Hypothalamus (tissue), 51 donors: ENCODE measurements at places on chromosomes 6 and 20.

GRCh38 chr6:11264100-11264499 is 31.6 kb upstream of the NEDD9 start:
- no peak for DNase-seq

- no peak for DNase-seq
Measured at GRCh38 chr20:58161192-58161591, 67.3 kb downstream of the ANKRD60 start.

DNA sequence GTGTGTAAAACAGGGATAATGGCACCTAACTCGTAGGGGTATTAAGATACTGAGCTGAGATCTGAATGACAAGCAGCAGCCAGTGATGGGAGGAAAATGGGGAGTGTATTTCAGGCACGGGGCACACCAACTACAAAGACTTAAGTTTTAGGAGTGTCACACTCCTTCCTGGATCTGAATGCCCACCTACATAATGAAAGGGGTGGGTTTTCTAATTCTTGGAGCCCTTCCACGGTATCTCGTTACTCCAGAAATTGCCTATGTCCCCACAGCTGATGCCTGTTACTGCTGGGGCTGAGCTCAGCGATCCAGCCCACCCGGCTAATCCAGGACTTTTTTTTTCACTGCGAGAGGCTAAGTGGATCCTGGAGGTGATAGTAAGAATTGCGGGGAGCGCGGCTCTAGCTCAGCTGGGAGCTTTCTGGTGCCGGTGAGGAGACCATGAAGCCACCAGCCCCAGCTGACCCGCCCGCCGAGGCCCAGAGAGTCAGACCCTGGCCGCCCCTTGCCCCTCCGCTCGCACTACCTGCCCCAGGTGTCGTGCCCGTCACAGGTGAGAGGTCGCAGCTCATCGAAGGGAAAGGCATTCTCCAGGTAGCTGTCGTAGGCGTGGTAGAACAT is 727 bp downstream of the EDEM2 start:
- no peak for DNase-seq

GRCh38 chr6:97151601-97152000 is 131.4 kb downstream of the MMS22L start:
- no peak for DNase-seq

- no peak for DNase-seq
Measured at GRCh38 chr6:47634210-47635047, 64.0 kb upstream of the ADGRF4 start.

DNA sequence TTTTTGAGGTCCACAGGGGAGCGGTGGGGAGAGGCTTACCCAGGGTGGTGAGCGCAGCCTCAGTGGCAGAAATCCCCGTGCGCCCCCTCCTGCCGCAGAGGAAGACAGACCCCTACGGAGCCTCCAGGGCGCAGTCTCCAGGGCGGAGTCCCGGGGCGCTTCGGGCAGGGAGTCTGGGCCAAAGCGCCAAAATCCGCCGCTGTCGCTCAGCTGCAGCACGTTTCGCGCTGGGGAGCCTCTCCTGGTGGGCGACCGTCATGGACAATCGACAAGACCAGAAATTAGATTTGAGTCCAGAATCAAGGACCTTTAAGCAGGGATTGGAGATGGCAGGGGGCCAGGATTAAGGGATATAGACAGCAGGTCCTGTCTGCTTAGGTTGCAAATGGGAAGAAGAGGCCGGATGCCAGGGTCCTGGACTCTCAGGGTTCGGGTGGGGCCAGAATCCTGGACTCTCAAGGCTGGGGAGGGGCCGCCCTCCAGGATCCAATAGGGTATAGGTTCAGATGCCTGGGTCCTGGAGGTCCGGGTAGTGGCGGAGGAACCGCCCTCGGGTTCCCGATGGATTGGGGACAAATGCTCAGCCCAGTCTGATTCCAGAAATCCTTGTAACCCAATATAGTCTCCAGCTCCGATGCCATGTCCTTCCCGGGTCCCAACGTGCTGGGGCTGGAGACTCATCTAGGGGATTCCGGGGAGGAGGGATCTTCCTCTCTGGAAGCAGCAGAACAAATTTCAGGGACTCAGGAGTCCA is 7.9 kb upstream of the HLA-E start:
- no peak for DNase-seq

DNA sequence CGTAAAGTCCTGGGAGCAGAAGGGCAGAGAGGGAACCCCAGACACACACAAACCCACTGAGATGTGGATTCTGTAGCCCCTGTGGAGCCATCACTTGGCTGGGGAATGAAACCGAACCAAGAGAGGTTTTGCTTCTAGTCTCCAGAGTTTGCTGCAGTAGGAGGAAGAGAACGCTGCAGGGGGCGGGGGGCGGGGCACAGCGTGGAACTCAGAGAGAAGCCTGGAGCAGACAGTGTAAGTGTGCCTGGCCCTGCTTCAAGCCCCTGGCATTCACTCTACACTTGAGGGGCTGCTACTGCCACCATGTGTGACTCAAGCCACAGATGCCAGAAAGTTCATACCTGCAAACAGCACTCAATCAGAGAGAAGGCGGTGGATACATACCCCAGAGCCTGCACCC is 18.9 kb downstream of the GABRR1 start:
- DNase-seq, result no peak

GRCh38 chr20:48326868-48327267 is 500.9 kb downstream of the PREX1 start:
- no peak for DNase-seq

GRCh38 chr6:10837009-10837621 is 1.2 kb downstream of the MAK start:
- DNase-seq, result no peak

DNA sequence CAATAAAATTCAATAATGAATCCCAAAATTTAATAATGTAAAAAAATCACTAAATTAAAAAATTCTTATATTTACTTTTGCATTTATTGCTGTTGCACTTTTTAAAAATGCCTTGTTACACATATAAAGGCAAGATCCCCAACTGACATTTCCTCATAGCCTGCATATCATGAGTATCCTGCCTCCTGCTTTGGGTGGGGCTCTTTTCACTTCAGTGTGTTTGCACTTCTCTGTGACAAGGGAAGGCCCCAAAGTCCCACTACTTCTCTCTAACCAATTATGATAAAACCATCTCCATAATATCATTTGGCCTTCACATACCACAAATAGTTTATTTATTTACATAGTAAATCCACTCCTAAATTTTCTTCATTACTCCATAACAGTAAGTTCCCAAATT is 446.1 kb upstream of the MARCKS start:
- DNase-seq, result no peak

- no peak for DNase-seq
Measured at GRCh38 chr20:50569864-50570836, 60.0 kb downstream of the PTPN1 start.

DNA sequence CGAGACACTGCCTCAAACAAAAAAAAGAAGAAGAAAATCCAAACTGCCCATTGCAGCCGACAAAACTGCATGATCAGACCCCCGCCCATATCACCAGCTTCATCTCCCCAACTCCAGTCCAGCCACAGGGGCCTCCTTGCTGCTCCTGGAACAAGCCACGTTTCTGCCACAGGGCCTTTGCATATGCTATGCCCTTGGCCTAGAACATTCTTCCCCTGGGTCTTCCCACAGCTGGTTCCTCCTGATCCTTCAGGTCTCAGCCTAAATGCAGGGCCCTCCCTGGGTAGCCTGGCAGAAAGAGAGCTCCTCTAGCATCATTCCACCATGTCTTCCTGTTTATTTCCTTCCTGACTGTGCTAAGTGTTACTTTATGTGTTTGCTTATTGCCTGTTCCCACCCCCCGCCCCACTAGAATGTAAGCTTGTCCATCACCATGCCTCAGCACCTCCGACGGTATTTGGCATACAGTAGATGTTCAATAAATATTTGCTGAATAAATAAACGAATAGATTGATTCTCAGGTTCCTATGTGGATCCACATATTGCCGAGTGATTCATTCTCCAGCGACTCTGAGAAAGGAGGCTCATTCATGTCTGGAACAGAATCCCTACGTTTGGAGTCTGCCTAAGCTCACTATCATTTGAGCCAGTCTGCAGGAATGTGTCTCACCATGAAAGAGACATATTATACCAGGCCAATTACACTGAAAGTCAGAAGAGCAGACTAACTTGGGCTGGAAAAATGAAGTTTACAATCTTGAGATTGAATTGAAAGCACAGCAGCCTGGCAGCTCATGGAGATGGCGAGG is 56.1 kb downstream of the NFATC2 start:
- DNase-seq, result no peak

DNA sequence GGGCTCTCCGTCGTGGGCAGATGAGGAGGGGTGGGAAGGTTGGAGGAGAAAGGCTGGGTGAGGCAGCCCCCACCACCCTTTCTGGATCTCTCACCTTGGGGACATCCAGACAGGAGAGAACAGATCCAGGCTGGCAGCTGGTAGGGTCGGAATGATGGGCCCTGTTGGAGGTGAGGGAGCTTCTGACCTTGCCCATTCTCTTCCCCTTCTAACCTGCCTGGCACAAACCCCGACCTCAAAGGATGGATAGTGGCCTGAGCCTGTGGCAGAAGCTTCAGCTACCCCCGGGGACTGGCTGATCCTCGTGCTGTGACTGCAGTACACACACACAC is 6.0 kb upstream of the NPBWR2 start:
- DNase-seq, result no peak

DNA sequence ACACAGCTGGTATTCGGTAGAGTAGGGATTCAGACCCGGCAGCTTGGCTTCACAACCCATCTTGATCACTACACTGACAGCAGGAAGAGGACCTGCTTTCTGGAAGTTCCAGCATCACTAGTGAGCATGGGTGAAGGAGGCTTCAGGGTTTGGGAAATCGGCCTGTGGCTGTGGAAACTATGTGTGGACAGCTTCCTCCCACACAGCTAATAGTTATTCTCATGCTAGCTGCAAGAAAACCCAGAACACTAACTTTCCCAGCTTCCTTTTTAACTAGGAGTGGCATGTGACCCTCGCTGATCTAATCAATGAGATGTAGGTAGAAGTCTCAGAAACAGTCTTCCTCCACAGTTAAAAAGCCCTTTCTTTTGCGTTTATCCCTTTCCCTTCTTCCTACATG is 36.3 kb upstream of the SIRPA start:
- DNase-seq, result no peak

DNA sequence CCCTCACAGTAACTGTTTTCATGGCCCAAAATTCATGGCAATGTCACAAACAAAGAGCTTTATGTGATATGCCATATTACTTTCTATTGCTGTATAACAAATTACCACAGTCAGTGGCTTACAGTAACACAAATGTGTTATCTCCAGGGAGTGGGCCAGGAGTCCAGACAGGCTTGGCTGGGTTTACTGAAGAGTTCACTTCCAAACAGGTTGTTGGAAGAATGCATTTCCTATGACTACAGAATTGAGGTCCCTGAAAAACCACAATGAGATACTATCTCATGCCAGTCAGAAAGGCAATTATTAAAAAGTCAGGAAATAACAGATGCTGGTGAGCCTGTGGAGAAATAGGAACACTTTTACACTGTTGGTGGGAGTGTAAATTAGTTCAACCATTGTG is 431.9 kb downstream of the PKHD1 start:
- no peak for DNase-seq

DNA sequence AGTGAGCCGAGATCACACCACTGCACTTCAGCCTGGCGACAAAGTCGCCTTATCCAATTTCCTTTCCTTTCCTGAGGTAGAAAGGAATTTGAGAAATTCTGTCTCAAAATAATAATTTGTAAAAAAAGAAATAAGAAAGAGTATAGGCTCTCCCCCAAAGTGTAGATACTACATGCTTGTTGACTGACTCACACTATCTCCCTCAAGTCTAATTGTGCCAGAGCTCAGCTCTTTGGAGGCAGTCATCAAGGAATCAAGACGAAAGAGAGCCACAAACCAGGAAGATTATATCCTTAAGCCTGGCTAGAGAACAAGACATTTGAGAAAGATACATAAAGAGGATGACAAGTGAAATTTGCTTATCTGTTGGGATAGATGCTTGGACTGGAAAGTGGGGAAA is 3.7 kb upstream of the FKBPL start:
- DNase-seq, result no peak

DNA sequence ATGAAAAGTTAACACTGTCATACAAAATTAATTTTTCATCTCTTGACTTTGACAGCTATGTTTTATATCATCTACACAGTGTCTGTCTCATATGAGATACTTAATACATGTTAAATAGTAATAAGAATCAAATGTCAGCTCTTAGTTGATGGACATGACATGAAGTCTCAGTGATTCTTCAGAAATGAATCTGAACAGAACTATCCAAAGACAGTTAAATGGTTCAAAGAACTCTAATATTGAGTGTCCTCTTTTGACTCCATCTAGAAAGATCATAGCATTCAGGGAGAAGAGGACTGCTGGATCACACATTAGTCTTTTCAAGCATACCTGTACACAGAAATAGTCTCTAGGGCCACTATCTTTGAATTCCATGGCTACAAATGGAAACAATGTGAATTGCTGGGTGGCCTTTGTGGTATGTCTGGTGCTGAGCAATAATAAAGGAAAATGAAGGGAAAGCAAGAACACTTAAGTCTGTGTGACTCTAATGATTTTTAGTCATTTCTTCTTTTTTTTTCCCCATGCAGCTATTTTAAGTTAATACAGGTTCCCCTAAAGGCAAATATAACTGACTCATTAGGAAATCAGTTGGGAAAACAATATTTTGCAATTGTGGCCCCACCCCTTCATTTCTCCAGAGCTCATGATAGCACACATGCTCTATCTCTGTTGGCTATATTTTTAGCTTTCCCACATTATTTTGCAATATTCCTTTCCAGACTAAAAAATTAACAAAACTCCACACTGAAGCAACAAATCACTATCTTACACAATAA is 367.5 kb downstream of the GRIK2 start:
- DNase-seq, result no peak

DNA sequence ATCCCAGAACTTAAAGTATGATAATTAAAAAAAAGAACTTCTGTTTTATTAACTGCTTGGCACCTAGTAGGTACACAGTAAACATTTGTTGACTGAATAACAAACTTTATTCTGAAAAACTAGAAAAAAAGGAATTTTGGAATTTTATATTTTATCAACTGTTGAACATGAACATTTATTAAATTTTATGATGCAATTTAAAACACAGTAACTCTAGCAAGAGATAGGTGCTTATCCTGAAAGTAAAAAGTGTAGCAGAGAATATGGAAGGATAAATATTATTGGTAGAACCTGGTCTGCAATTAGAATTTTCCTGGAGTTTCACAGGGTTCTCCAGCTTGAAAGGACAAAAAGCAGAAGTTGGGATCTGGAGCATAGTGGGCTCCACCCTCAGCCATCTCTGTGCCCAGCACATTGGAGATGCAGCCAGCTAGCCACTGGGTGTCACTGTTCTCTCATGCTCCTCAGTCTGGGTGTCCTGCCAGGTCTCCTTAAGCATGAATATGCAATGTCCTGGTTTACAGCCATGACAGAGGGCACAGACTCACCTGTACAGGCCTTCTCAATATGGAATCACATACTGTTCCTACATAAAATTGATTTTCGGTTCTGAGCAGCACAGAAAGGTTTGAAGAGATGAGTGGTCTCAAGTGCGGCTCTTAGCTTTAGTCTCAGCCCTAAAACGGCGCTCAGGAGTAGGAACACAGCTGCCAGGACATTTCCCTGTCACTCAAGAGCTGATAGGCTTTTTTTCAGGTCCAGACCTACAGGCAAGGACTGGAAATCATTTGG is 31.7 kb upstream of the IL20RA start:
- no peak for DNase-seq
